ENCODE measurements at places on chromosomes 3 and 15.

DNA sequence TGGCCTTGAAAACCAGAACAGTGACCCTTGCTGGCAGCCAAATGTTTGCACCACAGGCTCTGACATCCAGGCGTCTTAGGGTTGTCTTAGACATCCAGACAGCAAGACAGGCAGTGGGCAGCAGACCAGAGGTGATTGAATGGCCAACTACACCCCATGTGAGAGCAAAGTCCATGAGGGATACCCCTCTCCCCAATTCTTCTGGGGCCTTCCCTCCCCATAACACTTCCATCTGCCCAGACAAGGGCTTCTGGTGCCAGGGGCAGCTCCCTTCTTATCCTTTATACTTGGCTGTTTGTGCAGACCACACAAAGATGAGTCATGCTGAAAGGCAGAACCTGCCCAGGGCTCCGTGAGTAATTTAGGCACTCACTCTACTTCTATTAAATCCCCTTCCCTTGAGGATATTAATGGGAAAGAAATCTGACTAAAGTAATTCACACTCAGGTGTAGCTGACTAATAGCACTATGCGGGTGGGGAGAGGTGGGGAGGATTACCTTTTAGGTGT lies 257.9 kb downstream of the UACA start:
- DNase-seq, result no peak

GRCh38 chr15:89119489-89120478 lies 31.5 kb downstream of the ABHD2 start:
- no peak for DNase-seq

DNA sequence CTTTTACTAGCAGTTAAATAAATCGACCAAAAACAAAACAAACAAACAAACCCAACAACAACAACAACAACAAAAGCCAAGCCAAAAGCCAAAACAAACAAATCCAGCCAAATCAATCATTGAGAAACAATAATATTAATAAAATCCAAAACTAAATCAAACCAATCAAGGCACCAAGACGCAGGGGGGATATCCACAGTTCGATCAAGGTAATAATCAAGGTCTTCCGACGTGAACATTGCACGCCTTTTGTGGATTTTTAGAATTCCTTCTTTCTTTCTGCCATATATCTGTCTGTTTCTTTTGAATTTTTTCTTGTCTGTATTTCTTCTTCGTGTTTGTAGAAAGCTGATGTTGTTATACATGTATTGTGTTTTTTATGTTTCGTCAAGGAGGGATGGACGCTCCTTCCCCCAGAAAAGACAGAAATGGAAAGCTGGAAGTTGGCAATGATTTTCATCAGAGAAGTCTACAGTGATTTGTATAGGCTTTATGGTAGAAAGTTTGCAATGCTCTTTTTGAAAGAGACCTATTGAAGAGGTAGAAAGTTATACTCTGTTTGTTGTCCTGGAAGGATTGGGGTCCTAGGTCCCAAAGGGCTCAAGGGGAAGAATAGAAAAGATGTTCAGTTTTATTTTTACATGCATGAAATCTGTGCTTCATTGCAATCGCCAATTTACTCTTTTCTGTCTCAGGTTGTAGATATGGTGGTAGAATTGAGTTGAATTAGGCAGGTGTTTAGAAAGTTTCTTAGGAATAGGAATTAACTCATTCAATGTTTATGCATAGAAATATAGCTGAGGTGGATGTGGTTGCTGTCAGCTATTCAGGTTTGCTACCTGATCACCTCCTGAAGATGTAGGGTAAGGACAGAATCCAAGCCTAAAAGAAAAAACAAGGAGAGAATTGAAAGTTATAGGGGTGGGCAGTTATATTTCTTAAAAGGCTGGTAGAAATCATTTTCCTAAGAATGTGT lies 1.2 kb downstream of the ARPP21 start:
- no peak for DNase-seq

DNA sequence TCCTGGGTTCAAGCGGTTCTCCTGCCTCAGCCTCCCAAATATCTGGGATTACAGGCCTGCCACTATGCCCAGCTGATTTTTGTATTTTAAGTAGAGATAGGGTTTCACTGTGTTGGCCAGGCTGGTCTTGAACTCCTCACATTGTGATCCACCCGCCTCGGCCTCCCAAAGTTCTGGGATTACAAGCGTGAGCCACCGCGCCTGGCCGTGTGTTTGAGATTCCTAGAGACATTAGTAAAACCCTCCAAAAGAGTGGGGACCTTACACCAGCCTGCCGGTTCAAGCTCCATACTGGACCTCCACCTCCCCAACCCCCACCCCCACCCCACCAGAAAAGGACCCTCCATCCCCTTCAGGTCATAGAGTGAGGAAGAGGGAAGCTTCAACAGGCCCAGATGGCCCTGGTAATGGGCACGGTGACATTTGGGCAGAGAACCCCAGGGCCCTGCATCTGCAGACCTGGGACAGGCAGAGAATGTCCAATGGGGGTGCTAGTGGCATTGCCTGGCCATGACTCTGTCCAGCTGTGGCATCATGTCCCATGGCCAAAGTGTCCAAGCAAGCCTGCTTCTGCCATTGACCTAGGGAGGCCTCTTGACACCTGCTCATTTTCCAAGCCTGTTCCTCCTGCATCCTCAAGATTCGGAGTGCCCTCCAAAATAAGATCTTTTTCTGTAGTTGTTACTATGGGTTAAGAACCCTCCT lies 108.9 kb upstream of the KLF13 start:
- DNase-seq, result no peak

DNA sequence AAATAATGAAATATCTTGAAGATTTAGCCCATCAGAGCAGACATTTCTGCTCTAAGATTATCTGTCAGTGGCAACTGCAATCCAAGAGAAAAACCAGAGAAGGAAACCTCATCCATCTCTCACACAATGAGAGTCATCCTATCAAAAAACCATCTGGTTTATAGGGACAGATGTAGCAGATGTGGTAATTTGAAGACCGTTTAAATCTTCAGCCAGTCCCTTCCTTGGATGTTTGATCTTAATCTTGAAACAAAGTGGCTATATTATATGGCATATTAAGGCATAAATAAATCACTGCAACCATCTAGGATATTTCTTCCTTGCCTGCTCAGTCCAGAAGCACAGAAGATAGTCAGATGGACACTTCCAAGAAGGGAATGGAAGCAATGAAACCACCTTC lies 305.3 kb downstream of the MAGI1 start:
- DNase-seq, result no peak

GRCh38 chr3:105907777-105908176 lies 39.0 kb upstream of the CBLB start:
- no peak for DNase-seq

DNA sequence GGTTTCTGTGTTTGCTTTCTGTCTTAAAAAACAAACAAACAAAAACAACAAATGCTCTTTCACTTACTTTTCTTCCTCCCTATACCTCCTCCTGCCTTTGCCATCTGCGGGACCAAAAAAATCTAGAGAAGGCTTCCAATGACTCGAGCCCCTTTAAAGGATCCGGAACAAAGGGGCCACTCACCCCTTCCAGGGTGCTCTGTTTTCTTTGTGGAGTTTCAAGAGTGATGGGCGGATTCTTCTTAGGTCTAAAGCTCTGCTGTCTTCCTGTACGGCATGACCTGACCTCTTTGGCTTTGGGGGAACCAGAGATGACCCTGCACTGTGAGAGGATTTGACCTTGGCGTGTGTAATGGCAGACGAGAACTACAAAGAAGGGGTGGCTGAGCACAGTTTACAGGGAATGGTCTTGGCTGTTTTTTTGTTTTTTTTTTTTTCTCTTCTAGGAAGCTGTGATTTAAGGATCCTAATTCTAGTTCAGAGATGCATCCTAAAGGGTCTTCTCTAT lies 2.2 kb upstream of the MUC20 start:
- DNase-seq, result no peak

- no peak for DNase-seq
Observed at GRCh38 chr3:124409650-124410275, 320.5 kb upstream of the UMPS start.

DNA sequence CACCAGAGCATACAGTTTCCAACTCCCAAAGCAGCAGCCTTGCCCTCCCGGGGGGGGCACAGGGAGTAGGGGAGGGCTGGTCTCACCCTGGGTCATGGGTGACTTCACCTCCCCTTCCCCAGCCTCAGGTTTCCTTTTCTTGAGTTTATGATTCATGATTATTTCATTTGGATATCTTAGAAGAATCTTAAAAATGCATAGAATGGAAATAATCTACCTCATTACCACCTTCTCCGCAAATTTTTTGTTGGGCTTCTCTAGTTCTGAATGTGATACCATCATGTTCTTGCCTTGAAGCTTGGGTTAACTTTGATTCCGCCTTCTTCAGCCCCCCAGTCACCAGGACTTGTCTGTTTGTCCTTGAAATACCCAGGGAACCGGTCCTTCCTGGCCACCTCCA lies 148.8 kb upstream of the ROPN1 start:
- DNase-seq, result no peak

DNA sequence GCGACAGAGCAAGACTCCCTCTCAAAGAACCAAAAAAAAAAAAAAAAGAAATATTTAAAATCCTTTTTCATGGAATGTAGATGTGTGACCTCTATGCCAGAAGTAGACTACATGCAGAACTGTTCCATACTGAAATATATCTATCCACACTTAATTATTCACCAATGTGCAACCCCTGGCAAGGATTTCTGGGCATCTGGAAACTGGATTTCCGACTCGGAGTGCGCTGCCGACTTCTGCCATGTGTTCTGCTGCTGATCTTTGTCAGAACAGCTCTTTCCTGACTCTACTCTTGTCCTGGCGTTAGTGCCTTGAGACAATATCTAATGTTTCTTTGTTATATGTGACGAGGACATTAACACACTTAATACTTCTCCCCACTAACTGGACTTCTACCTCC lies 11.7 kb downstream of the LIPH start:
- DNase-seq, result no peak

DNA sequence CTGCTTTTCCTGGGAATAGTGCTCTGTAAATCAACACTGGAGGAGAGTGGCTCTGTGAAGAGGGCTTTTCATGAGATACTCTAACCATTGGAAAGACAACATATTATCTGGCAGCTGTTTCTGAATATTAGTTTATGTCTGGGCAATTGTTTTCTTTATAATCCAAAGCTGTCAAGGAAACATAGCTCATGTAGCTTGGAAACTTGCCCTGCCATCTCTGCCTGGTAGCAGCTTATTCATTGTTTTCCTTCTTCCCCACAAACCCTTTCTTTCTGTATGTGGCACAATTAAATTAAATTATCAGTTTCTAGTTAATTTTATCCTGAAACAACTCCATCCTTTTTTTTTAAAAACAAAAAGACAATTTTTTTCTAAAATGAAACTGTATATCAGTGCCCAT lies 160.0 kb downstream of the EDEM1 start:
- DNase-seq, result no peak

DNA sequence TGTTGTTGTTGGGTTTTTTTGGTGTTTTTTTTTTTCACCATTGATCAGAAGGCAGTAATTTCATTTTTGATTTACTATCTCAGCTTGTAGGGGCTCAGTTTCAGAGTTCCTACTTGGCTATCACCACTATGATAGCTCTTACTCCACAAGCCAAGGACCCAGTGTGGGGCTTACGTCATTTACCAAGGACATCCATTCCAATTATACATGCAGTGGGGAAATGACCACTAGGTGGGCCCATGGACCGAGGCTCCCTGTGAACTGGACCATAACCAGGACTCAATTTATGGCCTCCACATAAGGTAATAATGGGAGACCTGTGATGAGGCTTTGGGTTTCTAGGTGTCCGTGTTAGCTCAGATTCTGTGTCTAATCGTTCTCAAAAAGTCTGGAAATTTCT lies 67.5 kb upstream of the CACNA1D start:
- DNase-seq, result no peak

- DNase-seq, result no peak
Observed at GRCh38 chr15:22911306-22911705, 68.9 kb downstream of the CYFIP1 start.

DNA sequence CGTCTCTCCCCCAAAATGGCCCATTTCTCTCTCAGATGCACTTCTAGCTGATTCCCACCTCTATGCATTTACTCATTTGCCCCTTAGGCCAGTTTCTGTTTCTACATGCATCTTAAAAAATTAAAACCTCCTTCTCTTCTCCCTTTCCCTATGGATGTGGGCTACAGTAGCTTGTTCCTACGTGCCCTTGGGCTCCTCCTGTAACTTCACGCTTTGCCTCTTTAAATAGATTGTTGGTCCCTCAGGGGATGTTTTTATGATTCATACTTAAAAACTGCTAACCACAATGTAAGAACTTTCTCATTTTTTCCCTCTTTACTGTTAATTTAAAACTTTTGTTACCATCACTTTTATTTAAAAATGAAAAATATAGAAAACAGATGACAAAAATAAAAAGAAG lies 185.6 kb upstream of the MRPL3 start:
- DNase-seq, result no peak

GRCh38 chr3:124960698-124961097 lies 26.1 kb upstream of the MUC13 start:
- DNase-seq, result no peak

- DNase-seq, result no peak
Observed at GRCh38 chr3:43289401-43289800, 3.1 kb downstream of the SNRK start.

GRCh38 chr3:31170932-31171670 lies 276.6 kb upstream of the GADL1 start:
- DNase-seq, result no peak

GRCh38 chr15:58070801-58071418 lies 5.4 kb upstream of the ALDH1A2 start:
- no peak for DNase-seq

DNA sequence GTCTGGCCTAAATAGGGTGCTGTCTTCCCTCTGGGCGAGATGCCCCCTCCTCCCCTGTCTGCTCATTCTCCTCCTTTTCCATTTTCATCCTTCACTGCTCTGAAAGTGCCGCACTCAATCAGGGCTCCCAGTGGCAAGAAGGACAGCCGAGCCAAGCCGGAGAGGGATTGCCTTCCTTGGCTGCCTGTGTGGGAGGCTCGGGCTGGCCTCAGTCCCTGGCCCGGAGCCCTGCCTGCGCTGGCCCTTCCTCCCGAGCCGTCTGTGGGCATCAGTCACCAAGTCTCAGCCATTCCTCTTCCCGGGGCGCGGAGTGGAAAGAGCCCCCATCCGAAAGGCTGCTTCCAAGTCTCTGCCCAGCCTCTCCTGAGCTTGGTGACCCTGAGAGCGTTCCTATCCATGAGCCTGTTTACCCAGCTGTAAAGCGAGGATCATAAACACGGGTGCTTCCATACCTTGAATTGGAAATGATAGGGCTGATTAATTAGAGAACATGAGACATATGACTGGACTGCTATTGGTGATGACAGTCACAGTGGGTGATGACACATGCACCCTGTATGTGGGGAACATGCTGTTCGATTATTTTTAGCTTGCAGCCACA lies 59.1 kb upstream of the TLE3 start:
- DNase-seq, result no peak

GRCh38 chr3:8341821-8342247 lies 159.8 kb upstream of the LMCD1 start:
- no peak for DNase-seq

- DNase-seq, result no peak
Observed at GRCh38 chr3:52054661-52055511, 1.5 kb downstream of the DUSP7 start.

GRCh38 chr3:196225763-196226364 lies 9.5 kb downstream of the SLC51A start:
- DNase-seq, result no peak

- no peak for DNase-seq
Observed at GRCh38 chr3:153163756-153164550, 1.9 kb downstream of the RAP2B start.

GRCh38 chr15:38860253-38860652 lies 295.6 kb upstream of the RASGRP1 start:
- DNase-seq, result no peak

GRCh38 chr3:105746231-105746996 lies 122.4 kb downstream of the CBLB start:
- DNase-seq, result no peak

- no peak for DNase-seq
Observed at GRCh38 chr3:113751141-113751540, 4.3 kb downstream of the ATP6V1A start.
